ENCODE measurements at places on chromosomes 1 and 21.

DNA sequence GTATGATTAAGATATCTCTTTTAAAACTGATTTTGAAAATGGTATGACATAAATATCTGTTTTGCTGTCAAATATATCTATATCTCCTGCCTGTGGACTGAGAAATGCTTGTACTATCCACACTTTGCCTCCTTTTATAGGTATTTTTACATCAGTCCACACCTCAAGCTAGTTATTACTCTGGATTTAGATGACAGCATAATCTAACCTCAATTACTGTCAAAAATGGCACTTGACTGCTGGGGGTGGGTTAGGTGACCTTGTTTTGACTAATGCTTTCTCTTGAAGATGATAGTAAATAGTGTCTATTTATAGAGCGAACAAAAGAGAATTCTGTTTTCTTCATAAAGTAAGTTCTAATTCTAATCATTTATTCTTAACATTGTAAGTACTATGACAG is 9.1 kb downstream of the ADGRL2 start:
- DNase-seq = no peak

- no peak for DNase-seq
Observed at GRCh38 chr1:210587566-210587965, 258.9 kb downstream of the HHAT start.

DNA sequence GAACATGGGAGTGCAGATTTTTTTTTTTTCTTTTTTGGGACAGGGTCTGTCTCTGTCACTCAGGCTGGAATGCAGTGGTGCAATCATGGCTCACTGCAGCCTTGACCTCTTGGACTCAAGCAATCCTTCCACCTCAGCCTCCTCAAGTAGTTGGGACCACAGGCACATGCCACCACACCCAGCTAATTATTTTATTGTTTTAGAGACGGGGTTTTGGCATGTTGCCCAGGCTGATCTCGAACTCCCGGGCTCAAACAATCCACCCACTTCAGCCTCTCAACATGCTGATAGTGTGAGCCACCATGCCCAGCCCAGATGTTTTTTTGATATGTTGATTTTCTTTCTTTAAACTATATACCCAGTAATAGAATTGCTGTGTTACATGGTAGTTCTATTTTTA is 57.7 kb downstream of the RGSL1 start:
- DNase-seq = no peak

- no peak for DNase-seq
Observed at GRCh38 chr1:65011983-65012382, 45.6 kb upstream of the JAK1 start.

GRCh38 chr1:85846706-85847105 is 138.5 kb upstream of the ZNHIT6 start:
- no peak for DNase-seq

DNA sequence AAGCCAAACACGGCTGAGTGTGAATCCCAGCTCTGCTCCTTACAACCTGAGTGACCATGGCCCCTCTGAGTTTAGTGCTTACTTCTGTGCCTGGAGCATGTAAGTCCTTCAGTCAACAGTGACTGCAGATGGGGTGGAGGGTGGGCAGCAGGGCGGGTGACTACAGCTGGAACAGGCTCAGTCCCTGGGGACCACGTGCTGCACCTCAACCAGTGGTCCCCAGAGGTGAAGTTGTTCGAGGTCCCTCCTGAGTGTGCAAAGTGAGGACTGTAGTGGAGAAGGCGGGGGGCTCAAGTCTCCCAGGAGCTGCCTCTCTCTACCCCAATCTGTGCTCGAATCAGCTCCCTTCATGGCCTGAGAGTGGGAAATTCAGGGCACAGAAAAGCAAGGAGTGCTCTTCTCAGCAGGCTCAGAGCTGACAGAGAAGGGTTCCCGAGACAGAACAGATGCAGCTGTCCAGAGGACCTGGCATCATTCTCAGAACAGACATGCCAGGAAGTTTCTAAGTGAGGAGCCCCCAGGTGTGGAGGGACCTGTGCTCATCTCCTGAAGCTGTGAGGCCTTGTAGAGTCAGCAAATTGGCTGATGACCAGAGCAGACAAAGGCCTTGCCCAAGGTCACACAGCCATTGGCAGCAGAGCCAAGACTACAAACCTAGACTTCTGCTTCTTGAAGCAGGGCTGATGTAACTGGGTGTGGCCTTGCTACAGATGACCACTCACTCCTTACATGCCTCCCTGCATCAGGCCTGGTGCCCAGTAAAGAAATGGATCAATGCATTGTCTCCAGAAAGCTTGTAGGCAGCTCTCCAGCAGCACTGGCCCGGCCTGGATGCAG is 61.7 kb upstream of the EDN2 start:
- no peak for DNase-seq

DNA sequence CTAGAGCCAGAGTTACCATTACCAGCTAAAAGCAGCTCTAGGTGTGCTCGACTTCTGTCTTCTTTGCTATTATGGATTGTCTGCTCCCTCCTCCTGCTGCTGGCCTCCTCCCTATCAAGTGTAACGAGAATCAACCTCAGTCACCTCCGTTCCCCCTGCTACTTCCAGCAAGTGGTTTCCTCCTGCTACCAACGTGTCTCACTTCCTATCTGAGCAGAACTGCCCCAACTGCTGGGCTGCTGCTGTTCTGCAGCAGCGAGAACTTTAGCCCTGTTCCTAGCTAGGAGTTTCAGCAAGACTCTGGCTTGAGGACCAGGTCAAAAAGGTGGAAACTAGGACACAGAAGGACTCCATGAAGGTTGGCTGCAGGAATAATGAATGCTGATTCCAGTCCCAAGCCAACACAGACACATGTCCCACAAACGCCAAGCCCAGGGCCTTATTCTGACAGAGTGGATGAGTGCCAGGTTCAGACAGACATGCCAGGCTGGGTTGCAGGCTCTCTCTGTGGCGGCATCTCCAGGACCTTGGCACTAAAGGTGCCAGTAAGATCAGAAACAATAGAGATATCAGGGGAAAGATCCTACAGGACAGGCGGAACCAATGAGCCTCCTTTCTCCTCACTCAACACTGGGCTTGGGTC is 46.9 kb downstream of the CD34 start:
- DNase-seq = no peak

All from HEK293T (cell line).